CD8-positive, alpha-beta memory T cell (primary cell): ENCODE measurements at places on chromosomes 11 and 22. TPM values are rescaled to one million over a fixed set of nuclear protein-coding genes. Genes with fewer than 3 reads are reported as not detected.

TRIM48 gene
- not detected for total RNA-seq

ZNF280B gene
- total RNA-seq = 3.2 TPM

- no peak for DNase-seq
Observed at GRCh38 chr11:12540075-12540680, 134.0 kb upstream of the TEAD1 start.

- no peak for DNase-seq
Observed at GRCh38 chr11:120224361-120224760, 13.5 kb downstream of the OAF start.

MRGPRF gene
- total RNA-seq = not detected

DNA sequence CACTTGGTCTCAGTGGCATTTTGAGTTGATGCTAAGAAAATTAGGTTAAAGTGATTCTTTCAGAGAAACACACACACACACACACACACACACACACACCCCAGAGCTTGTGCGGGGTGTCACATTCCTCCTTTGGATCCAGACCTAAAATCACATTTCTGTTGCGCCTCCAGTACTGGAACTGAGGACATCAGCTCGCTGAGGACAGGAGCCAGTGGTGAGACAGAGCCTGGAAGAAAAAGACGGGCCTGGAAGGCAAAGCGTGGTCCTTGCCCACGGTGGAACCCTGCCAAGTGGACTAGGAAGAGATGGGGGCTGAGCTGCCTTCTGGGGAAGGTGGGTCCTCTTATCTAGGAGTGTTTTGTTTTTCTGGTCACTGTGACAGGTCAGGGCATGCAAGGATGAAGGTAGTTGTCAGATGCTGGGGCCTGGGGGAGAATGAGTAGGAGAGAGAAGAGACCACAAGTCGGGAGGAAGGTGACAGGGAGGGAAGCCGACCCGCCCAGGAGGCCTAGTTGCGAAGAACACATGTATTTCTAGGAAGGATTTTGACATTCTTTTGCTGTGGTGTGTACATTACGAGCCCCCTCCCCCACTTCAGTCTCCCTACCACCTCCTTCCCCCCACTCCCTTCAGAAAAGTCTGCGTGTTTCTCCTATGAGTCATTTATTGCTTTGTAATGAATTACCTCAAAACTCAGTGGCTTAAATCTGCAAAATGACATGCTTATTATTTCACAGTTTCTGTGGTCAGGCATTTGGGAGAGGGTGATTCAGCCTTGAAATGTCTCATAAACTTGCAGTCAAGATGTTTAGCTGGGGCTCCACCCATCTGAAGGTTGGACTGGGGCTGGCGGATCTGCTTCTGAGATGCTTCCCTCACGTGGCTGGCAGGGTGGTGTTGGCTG lies 4.8 kb upstream of the ELFN2 start:
- DNase-seq = no peak

- DNase-seq = no peak
Observed at GRCh38 chr11:22456993-22457762, 119.0 kb downstream of the SLC17A6 start.

DNA sequence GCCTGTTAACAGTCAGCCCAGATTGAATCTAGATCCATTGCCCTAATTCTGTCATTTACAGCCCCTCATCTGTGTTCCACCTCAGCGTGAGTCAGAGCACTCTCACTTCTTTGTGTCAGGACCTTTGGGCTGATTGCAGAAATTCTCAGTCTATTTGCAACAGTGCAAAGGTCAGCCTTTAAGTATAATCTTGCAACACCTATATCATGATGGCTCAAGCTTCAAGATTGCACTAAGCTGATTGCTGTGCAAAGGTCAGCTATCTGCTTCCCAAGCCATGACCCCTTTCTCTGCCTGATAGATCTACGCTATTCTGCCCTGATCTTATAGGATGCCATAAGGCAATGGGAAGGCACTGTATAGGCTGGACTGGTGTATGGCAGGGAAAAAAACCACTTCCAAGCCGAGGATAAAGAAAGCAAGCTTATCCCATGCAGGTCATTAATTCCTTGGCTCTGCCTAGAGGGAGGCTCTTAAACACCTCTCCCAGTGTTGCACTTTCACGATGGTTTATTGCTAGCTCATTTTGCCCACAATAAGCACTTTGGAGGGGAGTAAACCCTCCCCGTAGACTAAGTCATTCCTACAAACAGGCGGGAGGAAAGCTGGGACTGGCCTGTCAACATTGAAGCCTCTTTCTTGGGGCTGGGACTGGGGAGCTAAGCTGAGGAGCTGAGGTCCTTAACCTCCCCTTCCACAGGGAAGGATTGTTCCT lies 100.6 kb downstream of the RRAS2 start:
- no peak for DNase-seq

GRCh38 chr22:33325232-33326004 lies 267.2 kb upstream of the SYN3 start:
- DNase-seq = no peak

GRCh38 chr11:45096636-45097035 lies 49.8 kb upstream of the PRDM11 start:
- no peak for DNase-seq

DNA sequence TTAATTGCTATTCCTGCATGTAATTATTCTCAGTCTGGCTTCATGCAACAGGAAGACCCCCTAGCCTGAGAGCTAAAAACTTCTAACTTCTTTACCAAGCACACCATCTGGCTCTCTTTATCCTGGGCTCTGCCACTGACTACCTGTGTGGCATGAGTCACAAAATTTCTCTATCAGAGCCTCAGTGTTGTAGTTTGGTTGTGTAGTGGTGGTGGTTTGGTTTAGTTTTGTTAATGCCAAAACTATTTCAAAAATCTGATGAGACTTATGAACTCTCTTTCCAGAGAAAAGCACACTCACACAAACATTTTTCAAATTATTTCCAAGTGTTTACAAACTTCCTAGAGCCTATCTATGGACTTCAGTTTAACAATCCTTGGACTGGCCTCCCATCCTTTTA lies 7.5 kb upstream of the IL17RA start:
- no peak for DNase-seq

ATG2A gene
- total RNA-seq = 27.0 TPM

DNA sequence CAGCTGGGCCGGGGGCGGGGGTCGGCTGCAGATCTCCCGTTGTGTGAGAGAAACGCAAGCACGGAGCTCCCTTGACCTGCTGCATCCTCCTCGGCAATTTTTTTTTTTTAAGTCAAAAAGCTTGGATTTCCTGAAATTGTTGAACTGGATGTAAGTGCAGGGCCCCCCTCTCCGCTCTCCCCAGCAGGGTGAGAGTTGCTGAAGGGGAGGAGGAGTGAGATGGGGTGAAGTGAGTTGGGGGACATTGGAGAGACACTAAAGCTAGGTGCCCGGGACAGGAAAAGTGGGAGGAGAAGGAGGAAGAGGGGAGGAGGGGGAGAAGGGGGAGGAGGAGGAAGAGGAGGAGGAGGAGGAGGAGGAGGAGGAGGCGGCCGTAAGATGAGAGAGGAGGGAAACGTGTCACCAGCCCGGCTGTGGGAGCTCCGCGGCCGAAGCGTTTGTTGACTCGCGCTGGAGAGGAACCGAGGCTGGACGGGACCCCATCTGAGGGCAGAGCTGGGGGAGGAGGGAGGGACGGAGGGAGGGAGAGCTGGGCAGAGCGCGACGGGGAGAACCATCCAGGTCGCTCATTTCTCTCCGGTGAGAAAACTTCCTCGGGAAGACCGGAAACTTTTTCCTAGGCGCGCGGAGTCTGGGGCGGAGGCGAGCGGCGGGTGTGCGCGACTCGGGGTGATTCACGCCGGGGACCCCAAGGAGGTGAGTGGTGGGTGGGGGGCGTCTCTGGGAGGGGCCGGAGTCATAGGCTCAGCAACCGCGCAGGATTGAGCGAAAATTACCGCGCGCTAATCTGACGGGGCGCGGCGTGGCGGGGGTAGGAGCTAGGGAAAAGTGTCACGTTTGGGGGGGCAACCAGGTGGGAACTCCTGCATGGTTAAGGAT lies 80.2 kb downstream of the PRR5L start:
- no peak for DNase-seq

DNA sequence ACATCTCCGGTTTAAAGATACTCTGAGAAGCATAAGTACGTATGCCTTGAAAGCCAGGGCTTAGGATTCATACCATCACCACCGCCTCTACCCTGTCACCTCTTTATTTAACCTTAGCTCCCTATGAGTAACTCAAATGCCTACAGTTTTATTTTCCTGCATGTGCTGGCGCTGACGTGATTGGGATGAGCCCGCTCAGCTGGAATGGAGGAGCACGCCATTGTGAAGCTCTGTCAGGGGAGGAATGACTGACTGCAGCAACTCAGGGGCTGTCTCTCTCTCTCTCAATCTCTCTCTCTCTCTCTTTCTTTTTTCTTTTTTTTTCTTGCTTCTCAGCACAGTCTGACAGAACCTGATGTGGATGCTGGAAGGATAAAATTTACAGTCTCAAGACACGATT lies 12.4 kb downstream of the CAVIN3 start:
- DNase-seq = no peak

VSIG2 gene
- 0.24 TPM for total RNA-seq

DNA sequence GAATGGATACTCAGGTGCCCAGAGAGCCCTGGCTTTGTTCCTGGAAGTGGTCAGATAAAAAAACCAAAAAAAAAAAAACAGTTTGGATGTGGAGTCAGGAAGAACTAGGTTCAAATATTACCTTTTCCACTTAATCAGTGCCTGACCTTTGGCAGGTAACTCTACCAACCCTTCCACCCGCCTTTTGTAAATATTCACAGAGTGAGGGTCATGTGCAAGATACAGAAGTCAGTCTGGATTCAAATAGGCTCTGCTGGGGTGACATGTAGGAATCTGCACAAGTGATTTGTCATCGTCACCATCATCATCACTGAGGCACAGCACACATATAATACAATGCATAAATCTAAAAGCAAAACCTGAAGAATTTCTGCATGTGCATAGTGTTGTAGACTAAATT lies 490.7 kb downstream of the MIAT start:
- no peak for DNase-seq

DNA sequence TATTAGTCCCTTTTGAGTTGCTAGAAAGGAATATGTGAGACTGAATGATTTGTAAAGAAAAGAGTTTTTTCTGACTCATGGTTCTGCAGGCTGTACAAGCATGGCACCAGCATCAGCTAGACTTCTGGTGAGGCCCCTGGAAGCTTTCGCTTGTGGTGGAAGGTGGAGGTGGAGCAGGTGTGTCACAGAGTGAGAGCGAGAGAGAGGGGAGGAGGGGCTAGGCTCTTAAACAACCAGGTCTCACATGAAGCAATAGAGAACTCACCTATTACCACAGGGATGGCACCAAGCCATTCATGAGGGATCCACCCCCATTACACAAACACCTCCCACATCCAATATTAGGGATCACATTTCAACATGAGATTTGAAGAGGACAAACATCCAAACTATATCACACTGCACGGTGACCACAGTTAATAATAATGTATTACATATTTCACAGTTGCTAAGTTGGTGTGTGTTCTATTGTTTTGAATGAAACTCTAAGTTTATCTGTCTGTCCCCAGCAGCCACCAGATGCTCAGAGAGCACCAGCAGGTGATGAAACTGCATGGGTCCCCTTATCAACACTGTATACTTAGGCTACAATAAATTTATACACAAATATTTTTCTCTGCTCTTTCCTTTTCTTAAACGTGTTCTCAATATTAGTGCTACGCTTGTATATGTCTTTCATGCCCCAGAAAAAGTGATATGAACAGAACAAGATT lies 14.1 kb downstream of the ZFP91 start:
- DNase-seq = no peak

DNA sequence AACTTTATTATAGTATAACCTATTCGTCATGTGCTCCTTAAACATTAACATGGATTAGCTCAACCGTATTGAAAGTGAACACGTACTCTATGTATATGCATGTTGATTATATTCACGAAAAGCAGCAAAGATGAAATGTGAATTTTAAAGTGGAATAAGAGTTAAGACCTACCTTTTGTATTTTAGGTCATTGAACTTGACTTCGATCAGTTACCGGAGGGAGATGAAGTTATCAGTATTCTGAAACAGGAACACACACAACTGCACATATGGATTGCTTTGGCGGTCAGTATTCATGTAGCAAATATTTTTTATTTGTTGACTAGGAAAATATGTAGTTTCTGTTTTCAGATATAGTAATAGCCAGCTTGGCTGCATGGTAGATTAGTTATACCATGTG lies 1.4 kb downstream of the CTR9 start:
- DNase-seq = no peak

CST6 gene
- not detected for total RNA-seq

- peak; percentile 38 for DNase-seq
Observed at GRCh38 chr11:61254403-61255025, 13.5 kb downstream of the PGA5 start.

DNA sequence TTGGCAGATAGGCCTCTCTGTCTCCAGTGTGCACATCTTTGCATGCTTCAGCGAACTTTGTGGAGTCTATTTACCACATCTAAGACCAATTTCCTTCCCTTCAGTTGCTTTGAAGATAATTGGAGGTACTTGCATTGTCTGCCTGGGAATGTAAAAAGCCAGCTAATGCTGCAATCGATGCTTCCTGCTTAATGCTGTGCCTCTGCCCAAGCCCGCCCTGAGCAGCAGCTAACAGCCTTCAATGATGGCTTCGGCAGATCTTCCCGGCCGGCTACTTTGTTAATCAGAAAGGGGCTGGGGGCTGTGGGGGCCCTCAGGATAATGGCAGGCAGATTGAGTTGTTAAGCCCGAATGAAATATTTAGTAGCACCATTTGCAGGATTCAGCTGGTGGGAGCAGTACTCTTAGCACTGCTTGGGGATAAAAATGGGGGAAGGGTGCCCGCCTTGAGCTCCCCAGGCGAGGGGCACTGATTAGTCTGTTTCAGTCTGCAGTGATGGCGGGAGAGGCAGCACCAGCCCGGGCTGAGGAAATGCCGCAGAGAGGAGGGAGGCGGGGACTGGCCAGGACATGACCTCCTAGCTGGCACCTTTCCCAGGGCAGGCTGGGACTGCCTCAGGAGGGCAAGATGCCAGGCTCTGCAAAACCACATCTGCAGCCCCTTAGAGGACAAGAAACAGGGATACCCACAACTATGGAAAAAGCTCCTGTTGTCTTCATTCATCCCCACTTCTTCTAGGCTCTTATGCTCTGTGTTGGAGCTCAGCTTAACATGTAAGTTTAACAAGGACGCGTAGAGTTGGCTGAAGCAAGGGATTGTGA lies 460.0 kb downstream of the BUD13 start:
- DNase-seq = no peak

DNA sequence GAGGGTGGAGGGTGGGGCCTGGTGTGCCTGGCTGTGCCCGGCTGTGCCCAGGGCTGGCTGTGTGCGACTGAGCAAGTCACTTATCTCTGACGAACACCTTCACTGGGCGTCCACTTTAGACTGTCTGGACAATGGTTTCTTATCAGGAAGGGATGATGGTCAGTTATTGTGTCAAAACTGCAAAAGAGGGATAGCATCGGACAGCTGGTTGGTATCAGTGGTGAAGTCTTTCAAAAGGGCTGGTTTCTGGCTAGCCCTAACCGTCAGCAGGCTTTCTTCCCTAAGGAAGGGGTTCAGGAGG lies 4.1 kb upstream of the MGAT3 start:
- DNase-seq = no peak

SMTN gene
- 14.7 TPM for total RNA-seq

- DNase-seq = no peak
Observed at GRCh38 chr22:31400023-31400397, 606 bp downstream of the DRG1 start.

- DNase-seq = no peak
Observed at GRCh38 chr22:22076932-22077703, 94.5 kb upstream of the TOP3B start.
